HT1080 (cell line): ENCODE measurements at places on chromosomes 2 and 18. TPM values are rescaled to one million over a fixed set of nuclear protein-coding genes. Genes with fewer than 3 reads are reported as not detected.
A peak's percentile ranks its signal among the peaks of the same experiment; 100 is the strongest.

SERPINB5 gene
- 35.3 and 38.0 TPM in 2 replicates for total RNA-seq

PCARE gene
- total RNA-seq, result not detected in 2 replicates

TMEM131 gene
- total RNA-seq, result 8.9 and 9.7 TPM in 2 replicates

ANKRD30BL gene
- not detected in 2 replicates for total RNA-seq

SPRED2 gene
- total RNA-seq, result 15.4 and 25.8 TPM in 2 replicates

CIDEA gene
- not detected in 2 replicates for total RNA-seq

RND3 gene
- total RNA-seq, result 44.9 and 62.6 TPM in 2 replicates

ACMSD gene
- not detected in 2 replicates for total RNA-seq

DNA sequence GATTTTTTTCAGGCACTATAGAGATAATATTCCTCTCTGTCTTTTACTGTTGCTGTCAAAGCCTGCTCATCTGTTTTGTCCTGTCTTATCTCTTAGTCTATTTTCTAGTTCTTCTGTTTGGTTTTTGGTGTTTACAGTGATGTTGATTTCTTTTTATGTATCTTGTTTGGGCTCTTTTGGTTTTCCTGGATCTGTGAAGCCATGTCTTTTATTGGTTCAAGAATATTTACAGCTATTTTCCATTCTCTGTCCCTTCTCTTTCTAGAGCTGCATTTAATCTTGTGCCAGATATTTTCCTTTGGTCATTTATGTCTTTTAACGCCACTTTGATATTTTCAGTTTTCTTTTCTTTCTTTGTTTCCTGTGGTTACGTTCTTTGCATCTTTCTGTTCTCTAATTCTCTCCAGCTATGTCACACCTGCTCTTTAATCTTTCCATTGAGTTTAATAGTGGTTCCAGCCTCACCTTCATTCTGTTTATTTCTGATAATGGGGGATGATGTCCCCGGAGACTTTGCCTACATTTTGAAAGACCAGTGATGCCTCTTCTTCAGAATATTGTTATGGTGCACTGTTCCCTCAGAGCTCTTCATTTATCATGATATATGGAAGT is 32.0 kb downstream of the SMCHD1 start:
- DNase-seq, result no peak

GRCh38 chr2:207151048-207151447 is 14.7 kb downstream of the KLF7 start:
- DNase-seq, result no peak

- no peak for DNase-seq
Observed at GRCh38 chr2:168731616-168732015, 70.8 kb upstream of the NOSTRIN start.

- DNase-seq, result no peak
Observed at GRCh38 chr18:40366521-40366920, 1588.5 kb upstream of the PIK3C3 start.

DNA sequence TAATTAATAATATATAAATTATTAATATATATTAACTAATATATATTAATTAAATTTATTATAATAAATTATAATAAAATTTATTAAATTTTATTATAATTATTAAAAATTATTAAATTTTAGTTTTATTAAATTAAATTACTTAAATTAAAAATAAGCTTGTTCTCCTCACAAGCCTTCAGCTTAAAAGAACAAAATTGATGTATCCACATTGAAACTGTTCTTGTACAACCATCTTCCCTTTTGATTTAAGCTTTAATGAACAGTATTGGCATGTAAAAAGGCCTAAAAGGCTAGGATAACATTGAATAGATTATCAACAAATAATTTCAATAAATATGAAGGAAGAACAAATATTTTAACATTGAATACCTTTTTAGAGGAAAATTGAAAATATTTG is 62.4 kb upstream of the XIRP2 start:
- DNase-seq, result no peak

- no peak for DNase-seq
Observed at GRCh38 chr2:197982565-197982964, 178.2 kb downstream of the PLCL1 start.

GRCh38 chr2:222827417-222827816 is 33.4 kb upstream of the ACSL3 start:
- DNase-seq, result no peak

- no peak for DNase-seq
Observed at GRCh38 chr2:150963336-150963735, 298.3 kb downstream of the RBM43 start.

GRCh38 chr18:27062802-27063201 is 122.3 kb downstream of the CHST9 start:
- peak; percentile 22 for DNase-seq

DNA sequence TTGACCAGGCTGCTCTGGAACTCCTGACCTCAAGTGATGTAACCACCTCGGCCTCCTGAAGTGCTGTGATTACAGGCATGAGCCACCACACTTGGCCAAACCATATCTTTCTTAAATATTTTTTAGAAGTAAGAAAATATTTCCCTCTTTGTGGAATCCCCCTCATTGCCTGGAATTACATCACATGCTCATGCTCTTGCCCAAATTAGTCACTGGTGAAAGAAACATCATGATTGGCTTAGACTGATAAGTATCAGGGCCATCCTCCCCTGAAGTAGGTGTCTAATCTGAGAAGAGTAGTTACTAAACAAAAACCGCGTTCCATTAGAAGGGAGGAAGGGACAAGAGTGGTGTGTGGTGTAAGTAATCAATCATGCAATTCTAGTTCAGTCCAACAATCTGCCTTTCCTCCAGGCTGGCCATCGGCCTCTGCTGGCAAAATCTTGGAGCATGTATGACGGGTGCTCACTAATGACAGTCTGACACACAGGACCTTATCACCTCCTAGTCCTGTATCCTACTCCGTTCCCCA is 52.3 kb upstream of the SCG2 start:
- DNase-seq, result no peak

DNA sequence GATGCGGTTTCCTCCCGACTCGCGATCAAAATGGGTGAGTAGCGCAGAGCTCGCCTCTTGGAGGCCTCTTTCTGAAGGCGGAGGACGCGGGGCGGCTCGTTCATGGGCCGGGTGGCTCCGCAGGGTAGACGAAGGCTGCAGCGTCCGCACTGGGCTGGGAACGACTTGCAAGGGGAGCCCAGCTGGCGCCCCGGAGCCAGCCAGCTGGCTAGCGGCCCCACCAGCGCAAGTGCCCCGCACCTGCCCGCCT is 328 bp upstream of the PASK start:
- no peak for DNase-seq
